ENCODE measurements at places on chromosomes 7 and 10.

GRCh38 chr7:28200598-28200997 is 20.0 kb upstream of the JAZF1 start:
- DNase-seq: no peak

GRCh38 chr7:102890292-102890970 is 22.4 kb upstream of the LRRC17 start:
- DNase-seq: no peak

GRCh38 chr10:116163333-116164131 is 109.5 kb downstream of the GFRA1 start:
- DNase-seq: no peak

GRCh38 chr10:127344346-127344745 is 148.0 kb upstream of the INSYN2A start:
- no peak for DNase-seq

- DNase-seq: no peak
Observed at GRCh38 chr10:19946791-19947190, 130.6 kb downstream of the PLXDC2 start.

GRCh38 chr7:33841705-33842129 is 63.6 kb upstream of the BMPER start:
- peak; percentile 67 for DNase-seq

DNA sequence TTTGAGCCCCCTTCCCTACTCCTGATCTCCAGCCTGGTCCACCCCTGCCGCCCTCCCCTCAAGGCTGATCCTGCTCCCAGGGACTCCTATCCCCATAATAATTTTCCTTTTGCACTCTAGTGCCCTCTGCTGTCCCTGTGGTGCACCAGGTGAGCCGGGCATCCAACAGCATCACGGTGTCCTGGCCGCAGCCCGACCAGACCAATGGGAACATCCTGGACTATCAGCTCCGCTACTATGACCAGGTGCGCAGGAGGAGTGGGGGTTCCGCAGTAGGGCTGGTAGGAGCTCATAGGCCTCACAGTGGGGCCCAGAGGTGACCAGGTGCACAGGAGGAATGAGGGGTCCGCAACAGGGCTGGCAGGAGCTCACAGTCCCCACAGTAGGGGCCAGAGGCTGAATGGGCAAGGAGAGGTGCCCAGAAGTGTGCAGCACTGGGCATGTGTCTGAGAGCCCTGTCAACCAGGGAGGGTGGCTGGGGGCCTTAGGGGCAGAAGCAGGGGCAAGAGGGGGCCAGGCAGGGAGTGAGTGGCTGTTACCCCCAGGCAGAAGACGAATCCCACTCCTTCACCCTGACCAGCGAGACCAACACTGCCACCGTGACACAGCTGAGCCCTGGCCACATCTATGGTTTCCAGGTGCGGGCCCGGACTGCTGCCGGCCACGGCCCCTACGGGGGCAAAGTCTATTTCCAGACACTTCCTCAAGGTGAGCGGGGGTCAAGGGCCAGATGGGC is 11.7 kb downstream of the EPHB6 start:
- no peak for DNase-seq

GRCh38 chr7:74495112-74496086 is 41.7 kb downstream of the GTF2IRD1 start:
- DNase-seq: no peak

DNA sequence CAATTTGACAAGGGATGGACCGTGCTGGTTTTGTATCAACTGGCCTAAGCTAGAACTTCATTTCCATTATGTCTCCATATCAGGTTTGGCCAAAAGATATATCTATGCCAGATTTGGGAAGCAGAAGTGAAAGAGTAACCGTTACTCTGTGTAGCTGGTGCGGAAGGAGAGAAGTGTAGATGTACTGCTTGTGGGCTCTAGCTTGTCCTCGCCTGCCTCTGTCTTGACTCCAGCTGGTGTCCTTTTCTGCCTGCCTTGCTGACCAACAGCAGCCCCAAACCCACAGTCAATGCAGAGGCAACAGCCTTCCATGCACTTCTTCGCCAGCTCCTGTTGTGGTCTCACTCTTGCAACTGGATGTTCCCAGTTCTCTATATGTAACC is 128.5 kb downstream of the KIF20B start:
- no peak for DNase-seq

DNA sequence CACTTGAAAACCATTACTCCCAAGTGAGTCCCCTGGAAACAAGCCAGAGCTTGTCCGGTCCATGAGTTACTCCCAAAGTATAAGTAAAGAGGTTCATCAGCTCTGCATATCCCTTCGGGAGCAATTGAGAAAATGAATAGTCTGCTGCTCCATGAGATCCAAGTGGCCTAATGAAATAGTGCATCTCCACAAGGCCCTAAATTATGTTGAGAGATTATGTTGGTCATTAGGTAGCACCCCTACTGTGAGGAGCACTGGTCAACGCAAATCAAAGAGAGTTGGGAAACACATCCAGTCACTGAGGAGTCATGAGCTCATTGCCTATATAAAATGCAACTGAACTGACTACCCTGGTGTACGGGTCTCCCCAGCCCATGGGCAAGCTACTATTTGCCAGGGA is 205.5 kb upstream of the AOAH start:
- no peak for DNase-seq

GRCh38 chr10:23391821-23392220 is 47.1 kb upstream of the OTUD1 start:
- no peak for DNase-seq

- no peak for DNase-seq
Observed at GRCh38 chr7:135728136-135728669, at the start of gene SLC13A4. TSS of gene SLC13A4 (minus strand) at chr7:135728186. CDS start at chr7:135727496, 690 bp downstream.

- no peak for DNase-seq
Observed at GRCh38 chr10:70733051-70733450, 52.1 kb downstream of the TBATA start.

DNA sequence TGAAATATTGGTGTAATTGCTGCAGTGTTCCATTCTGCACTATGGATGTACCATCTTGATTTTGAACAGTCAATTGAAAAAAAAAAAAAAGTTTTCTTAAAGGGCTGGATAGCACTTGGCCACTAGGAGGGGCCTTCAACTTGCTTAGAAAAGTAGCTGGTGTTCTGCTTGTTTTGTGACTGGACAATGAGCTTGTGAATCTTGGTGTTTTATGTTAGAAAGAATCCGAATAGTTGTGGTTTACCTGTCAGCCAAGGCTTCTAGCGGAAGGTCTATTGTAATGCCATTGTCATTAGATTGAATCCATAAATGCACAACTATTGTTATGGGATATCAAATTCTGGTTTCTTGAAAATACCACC is 77.1 kb downstream of the BMPER start:
- DNase-seq: no peak

DNA sequence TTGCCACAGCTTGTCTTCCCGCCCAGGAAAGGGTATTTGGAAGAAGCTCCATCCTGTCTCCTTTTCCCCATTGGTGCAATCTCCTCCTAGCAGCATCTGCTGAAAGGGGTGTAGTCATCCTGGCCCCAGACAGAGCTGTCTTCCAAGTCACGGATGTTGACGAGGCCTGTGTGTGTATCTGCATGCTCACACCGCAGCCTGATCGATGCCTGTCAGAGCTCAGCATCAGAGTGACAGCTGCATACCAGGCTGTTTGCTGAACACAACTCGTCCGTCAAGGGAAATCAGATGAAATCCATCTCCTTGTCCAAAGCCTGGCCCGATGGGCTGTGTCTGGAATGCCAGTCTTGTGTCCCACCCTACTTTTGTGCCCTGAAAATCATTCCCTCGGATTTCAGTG is 21.2 kb upstream of the LRRC4 start:
- no peak for DNase-seq

DNA sequence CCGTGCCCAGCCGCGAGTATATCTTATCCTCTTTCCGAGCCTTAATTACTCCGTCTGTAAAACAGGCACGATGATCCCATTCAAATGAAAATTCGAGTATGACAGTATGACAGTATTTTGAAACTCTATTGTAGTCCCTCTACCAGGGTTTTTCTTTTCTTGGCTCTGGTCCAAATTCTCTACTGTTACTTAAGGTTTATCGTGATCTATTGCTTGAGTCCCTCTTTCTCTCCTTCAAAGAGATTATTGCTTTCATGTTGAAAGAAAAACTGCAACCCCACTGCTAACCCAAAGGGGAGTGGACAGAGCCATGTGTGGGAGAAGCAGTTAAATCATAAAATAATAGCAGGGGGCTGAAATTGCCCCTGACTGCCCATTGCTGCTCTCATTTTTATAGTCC is 1156.6 kb upstream of the AUTS2 start:
- DNase-seq: no peak

DNA sequence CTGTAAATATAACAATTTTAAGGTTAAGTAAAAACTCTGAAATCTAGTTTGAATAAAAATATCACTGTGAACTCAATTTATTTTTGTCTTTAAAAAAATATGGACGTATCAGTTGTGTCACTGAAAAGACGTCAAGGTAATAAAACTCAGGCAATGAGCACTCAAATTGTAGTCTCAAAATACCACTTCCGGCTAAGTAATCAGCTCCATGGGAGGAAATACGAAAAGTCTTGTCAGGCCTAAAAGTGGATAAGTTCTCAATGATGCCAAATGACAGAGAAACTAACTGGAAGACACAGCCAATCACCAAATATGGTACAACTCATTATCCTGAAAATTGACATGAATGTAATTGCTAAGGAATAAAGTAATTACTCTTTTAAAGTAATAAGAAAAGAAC is 719 bp downstream of the CALN1 start:
- no peak for DNase-seq

GRCh38 chr7:127918130-127918529 is 113.1 kb downstream of the LRRC4 start:
- no peak for DNase-seq

DNA sequence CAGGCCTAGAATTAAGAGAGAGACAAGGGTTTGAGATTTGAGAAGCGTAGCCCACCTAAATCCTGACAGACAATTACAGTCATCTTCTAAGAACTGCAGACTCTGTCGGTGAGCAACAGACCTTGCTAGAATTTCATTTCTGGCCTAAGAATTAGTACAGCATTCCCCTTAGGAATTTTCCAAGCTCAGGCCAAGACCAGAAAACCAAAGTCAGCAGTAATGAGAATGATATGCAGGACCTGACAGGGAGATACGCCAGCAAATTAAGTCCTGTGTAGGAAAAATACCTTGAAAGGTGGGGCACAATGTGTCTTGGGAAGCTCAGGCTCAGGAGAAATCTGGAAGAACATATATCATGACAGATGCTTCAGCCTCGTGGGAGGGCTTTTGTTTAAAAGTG is 52.7 kb upstream of the HERPUD2 start:
- DNase-seq: no peak

- no peak for DNase-seq
Observed at GRCh38 chr7:91293840-91294239, 29.6 kb downstream of the FZD1 start.

DNA sequence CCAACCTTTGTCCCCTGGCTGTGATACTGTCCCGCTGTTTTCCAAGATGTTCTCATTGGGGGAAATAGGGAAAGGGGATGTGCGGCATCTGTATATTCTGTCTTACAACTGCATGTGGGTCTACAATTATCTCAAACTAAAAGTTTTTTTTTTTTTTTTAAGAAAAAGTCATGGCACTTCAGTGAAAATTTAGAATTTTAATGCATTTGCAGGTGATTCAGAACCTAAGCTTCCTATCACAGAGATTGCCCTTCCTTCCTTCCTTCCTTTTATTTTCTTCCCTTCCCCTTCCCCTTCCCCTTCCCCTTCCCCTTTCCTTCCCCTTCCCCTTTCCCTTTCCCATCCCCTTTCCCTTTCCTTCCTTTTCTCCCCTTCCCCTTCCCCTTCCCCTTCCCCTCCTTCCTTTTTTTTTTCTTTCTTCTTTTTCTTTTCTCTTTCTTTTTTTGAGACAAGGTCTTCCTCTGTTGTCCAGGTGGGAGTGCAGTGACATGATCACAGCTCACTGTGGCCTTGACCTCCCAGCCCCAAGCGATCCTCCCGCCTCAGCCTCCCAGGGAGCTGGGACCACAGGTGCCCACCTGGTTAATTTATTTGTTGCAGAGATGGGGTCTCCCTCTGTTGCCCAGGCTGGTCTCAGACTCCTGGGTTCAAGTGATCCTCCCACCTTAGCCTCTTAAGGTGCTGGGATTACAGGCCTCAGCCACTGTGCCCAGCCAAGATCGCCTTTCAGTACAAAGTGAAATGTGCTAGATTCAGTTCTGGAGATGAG is 32.0 kb downstream of the JAKMIP3 start:
- no peak for DNase-seq

DNA sequence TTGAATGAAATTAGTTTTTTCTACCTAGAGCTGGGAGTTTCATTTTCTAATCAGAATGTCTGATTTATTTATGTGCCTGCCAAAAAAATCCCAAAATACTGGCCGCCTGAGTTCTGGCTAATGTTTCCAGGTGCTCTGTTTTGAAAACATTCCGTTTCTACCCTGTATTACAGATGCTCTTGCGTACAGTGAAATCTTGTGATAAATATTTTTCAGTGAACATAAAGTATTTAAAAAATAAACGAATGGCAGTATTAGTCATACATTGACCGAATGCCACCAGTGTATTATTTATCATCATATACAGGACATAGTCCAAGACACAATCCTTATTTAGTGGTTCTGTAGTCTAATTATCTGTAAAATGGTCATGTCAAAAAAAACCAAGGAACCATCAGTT is 102.8 kb downstream of the KAT6B start:
- no peak for DNase-seq

- no peak for DNase-seq
Observed at GRCh38 chr10:73965890-73966768, 31.8 kb upstream of the VCL start.

DNA sequence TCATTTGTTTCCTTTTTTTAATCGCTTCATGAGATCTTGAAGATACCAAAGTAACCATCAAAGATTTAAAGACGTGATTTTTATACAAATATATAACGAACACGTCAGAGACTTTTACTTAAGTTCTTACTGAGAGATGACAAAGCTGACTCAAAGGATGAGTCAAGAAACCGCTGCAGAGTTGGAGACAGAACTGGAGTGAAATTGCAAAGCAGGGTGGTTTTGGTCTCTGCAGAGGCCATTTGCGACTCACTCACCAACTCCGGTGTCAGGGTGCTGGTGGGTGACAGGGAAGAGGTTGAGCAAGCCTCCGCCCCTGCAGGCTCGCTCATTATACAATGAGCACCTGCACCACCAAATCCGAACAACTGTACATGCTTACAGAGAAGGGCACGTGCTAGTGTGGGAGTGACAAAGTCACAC is 75.2 kb downstream of the DNAJB6 start:
- no peak for DNase-seq

DNA sequence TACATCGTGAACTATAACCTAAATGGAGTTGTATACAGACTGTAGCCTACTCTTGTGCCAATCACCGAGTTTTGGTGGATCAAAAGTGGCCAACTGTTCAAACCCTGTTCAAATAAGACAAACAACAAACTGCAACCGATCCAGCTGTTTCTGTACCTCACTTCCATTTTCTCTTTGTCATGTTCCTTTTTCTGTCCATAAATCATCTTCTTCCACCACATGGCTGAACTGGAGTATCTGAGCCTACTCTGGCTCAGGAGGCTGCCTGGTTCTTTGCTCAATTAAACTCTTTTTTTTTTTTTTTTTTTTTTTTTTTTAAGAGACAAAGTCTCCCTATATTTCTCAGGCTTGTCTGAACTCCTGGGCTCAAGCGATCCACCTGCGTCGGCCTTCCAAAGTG is 59.0 kb upstream of the NPVF start:
- no peak for DNase-seq

Measured in NCI-H1092 (cell line).